Stimulated activated CD4-positive, alpha-beta T cell treated with anti-CD3 and anti-CD28 coated beads, Interleukin-2, amount 100 ng/mL, for 4 hours (primary cell): ENCODE measurements at places on chromosomes 16 and 17.
A peak's percentile ranks its signal among the peaks of the same experiment; 100 is the strongest.

GRCh38 chr16:84687715-84688114 lies 12.1 kb upstream of the USP10 start:
- DNase-seq, result no peak

DNA sequence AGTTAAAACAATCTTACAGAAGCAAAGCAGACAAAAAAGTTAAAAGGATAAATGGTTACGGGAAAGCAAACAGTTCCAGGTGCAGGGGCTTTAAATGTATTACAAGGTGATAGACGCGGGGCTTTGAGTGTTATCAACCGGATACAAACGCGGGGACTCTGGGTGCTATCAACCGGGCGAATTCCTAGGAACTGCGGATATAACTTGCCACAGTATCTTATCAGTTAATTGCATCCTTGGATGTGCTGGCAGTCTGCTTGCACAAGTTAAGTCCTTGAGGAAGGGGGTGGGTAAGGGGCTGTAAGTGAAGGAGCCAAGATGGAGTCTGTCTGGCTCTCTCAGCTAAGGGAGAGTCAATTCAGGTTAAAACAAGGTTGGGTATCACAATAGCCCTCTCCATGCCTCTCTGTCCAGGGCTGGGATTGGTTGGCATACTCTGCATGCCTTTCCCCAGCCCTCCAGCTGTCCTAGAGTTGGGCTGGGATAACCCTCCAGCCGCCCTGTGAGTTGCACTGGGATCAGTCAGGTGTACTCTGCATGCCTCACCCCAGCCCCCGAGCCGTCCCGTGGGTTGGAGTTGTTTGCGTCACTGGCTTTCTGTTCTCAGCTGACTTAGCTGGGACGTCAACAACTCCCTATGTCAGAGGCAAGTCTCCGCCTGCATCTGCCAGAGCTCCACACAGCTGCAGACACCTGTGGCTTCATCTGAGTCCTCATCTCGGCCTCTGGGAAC lies 40.9 kb downstream of the TMEM235 start:
- DNase-seq, result peak; percentile 67

DNA sequence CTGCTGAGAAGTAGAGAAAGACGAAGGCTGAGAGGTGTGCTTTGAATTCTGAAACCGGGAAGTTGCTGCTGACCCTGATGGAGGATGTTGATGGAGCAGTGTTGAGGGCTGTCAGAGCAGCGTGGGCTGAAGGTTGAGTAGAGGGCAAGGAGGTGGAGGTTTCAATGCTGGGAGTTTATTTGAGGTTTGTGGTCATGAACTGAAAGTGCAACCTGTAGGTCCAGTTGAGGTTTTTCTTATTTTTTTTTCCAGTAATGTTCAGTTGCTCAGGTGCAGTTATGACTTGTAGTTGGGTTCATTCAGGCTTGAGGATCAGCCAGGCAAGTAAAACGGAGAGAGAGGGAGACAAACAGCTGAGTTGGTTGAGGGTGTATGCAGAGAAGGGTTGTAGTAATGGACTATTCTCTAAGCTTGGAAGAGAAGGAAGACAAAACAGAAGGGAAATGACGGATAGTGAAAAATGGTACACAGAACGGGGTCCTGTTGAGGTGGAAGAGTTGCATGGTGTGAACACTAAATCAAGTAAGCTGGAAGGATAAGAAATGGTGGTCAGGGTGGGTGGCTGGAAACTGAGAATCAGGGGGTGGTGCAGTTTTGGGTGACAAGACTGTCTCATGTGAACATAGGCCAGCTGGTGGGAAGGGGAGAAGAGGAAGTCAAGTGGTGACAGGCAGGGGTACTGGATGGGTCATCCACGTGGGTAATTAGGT lies 8.7 kb upstream of the UBE2G1 start:
- DNase-seq, result peak; percentile 7

DNA sequence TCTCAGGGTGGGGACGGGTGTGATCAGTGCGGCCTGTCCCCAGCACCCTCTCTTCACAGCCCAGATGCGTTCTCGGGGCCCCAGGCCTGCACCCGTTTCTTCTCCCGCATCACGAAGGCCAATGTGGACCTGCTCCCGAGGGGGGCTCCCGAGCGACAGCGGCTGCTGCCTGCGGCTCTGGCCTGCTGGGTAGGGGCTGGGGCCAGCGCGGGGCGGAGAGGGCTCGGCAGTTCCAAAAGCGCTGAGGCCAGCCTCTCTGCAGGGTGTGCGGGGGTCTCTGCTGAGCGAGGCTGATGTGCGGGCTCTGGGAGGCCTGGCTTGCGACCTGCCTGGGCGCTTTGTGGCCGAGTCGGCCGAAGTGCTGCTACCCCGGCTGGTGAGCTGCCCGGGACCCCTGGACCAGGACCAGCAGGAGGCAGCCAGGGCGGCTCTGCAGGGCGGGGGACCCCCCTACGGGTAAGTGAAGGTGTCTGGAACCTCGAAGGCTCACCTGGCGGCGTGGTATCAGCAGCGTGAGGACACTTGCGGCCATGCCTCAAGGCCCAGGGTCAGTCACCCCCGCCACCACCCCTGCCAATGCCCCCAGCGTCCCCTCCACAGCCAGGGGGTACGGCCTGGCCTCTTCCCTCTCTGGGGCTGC lies 4.4 kb downstream of the MSLN start:
- DNase-seq, result no peak
